ENCODE measurements at places on chromosomes 5 and 9.

GRCh38 chr5:1262381-1262780 lies 32.5 kb downstream of the TERT start:
- DNase-seq = no peak

GRCh38 chr5:57842364-57843058 lies 359.9 kb upstream of the ACTBL2 start:
- DNase-seq = no peak

DNA sequence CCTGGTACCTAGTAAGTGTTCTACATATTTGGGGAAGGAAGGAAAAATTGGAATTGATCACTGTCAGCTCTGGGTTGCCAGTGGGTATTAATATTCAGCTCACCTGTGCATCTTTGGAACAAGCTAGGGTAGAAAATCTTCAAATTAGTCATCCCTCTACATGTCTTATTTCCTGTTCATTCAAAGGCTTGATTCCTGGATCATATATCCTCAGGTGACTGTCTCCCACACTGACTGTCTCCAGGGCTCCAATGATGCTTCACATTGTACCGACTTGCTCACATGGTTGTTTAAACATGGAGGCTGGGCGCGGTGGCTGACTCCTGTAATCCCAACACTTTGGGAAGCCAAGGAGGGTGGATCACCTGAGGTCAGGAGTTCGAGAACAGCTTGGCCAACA lies 11.6 kb upstream of the SUSD1 start:
- DNase-seq = no peak

DNA sequence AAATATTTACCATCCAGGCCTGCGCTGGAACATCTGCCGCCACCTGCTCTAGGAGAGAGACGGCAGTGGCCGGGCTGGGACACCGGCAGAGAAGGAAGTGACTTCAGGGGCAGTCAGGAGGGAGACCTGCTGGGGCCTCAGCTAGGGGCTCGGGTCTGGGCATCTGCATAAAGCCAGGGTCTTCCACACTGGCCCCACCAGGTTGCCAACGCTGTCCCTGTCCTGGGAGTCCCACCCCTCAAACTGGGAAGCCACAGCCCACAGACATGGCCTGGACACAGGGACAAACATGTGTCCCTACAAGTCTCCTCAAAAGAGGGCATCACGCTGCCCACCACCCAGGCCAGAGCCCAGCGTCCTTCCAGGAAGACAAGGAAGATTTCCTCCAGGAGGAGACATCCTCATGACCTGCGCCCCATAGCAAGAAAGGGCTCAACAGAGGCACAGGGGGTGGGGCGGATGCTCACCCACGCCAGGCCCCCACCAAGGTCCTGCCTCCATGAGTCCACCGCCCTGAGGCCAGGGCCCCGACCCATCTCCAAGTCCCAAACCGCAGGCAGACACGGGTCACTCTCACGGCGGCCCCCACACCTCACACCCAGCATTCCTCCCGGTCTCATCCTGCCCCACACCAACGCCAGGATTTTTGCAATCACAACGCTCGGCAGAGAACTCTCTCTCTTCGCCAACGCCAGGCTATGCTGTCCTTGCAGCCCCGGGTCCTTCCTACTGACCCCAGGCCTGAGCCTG lies 9.0 kb downstream of the VAV2 start:
- no peak for DNase-seq

DNA sequence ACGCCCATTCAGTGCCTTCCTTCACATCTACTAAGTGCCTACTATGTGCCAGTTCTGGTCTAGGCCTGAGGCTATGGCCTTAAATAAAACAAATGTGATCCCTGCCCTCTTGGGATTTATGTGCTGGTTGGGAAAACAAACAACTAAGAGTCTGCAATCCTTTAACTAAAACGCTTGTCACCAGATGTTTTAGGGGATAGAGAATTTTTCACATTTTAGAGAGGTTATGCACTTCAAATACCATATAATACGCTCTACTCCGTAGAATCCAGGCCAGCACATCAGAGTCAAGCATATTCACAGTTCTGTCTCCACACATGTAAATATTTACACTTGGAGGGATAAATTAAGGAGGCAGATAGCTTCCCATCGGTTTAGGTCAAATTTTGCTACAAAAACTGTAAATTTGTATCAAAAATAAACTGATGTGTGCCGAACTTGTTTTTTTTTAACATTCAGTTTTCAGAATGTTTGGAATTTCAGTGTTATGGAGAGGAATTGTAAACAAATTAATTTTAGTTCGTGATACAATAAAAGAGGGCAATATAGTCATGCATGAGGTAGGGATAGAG lies 22.0 kb upstream of the ADRA1B start:
- no peak for DNase-seq

DNA sequence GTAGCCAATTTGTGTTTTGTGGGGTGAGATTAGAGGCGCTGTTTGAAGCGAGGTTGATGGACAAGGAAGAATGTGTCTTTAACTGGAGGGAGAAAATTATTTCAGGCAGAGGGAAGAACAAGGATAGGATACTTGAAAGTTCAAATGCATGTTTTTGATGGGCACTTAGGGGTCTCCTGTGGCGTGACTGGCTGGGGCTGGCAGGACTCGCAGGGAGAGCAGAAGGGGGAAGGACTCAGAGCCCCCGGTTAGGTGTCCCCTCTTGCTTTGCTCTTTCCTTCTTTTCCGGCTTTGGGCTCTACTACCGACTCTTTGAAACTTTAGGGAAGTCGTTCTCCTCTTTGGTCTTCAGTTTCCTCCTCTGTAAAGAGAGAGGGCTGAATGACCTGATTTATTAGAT lies 12.1 kb downstream of the GRAMD2B start:
- no peak for DNase-seq

DNA sequence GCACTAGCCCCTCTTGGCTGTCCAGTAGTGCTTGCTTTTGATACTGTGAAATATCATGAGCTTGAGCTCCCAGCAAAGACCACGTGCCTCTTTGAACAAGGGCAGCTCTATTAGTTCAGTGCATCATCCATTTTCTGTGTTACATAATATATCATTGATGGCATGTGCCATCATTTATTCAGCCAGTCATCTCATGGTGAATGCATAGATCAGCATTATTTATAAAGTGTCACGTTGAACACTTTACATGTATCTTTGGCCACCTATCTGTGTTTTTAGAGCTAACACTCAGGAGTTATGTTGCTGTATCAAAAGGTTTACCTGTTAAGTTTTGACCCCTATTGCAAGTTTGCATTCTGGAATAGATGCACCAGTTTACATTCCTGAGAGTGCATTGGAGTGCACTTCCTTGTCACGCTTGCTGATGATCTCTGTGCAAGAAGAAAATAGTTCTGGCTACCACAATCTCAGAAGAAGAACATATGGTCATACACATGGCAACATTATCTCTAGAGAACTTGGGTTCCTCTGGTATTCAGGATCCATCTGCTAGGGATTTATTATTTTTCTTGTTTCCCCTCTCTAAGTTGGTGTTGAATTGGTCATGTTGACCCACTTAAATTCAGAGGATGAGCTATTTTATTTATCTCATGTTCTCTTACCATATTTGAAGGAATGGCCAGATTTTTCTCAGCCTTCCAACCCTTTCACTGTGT lies 120.9 kb downstream of the SH3GL2 start:
- no peak for DNase-seq

GRCh38 chr5:132238901-132239500 lies 11.3 kb upstream of the P4HA2 start:
- DNase-seq = no peak

- no peak for DNase-seq
Measured at GRCh38 chr9:84368601-84369000, 28.0 kb upstream of the SLC28A3 start.

Data from activated T-helper 1 cell treated with anti-CD3 and anti-CD28 coated beads, Interleukin-2, amount 50 U/mL, for 16 hours (primary cell).